ENCODE measurements at places on chromosomes 12 and 14.
A peak's percentile ranks its signal among the peaks of the same experiment; 100 is the strongest.

DNA sequence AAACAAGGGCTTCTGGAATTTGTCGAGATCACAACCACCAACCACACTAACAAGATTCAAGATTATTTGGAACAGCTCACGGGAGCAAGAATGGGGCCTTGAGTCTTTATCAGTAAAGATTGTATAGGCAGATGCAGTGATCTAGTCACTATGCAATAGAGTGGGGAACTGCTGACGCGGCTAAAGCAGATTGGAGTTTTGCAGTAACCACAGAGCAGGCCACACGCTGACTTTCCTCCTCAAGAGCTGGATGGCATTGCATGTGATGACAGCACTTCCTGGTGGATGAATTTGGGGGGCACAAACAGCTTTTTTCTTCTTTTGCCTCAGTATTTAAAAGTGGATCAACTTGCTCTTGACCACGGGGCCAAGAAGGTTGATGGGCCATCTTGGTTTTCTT lies 46.0 kb downstream of the KCNK13 start:
- no peak for DNase-seq

- peak; percentile 49 for DNase-seq
Measured at GRCh38 chr12:104695453-104696148, 238.9 kb downstream of the CHST11 start.

- DNase-seq = no peak
Measured at GRCh38 chr14:98259881-98260280, 1012.1 kb downstream of the BCL11B start.

- DNase-seq = no peak
Measured at GRCh38 chr14:56945291-56945690, 135.0 kb upstream of the OTX2 start.

DNA sequence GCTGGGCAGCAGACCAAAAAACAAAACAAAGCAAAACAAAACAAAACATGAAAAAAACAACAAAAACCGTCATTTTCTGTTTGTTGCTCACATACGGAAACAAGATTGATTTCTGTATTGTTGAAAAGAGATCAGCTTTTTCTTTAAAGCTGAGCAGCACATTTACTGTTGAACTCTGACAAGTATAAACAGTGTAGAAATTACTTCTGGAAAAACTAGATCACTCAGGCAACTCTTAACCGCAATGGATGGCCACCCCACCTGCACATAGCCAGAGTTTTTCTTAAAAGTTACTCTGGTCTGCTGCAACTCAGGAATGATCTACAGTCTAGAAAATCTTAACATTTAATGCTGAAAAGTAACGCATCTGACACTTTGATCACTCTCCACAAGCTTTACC lies 80.9 kb downstream of the PPM1H start:
- no peak for DNase-seq

GRCh38 chr14:61202124-61202523 lies 79.0 kb downstream of the TMEM30B start:
- DNase-seq = no peak

DNA sequence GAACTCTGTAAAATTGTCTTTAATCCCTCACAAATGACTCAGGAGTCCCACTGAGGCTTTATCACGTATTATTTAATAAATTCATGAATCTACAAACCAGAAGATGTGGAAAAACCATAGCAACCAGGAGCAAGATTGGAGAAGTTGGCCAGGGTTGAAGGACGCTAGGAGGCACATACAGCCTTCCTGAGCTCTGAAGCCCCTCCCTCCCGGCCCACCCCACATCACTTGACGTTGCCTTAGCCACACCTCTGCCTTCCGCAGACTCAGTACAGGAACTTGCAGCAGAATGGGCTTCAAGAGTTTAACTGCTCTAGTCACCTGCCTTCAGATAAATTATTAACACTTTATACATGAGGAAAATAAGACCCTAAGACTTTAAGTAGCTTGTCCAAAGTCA lies 33.9 kb downstream of the SLC35F4 start:
- DNase-seq = no peak

- no peak for DNase-seq
Measured at GRCh38 chr12:123937707-123938591, 34.7 kb downstream of the CCDC92 start.

DNA sequence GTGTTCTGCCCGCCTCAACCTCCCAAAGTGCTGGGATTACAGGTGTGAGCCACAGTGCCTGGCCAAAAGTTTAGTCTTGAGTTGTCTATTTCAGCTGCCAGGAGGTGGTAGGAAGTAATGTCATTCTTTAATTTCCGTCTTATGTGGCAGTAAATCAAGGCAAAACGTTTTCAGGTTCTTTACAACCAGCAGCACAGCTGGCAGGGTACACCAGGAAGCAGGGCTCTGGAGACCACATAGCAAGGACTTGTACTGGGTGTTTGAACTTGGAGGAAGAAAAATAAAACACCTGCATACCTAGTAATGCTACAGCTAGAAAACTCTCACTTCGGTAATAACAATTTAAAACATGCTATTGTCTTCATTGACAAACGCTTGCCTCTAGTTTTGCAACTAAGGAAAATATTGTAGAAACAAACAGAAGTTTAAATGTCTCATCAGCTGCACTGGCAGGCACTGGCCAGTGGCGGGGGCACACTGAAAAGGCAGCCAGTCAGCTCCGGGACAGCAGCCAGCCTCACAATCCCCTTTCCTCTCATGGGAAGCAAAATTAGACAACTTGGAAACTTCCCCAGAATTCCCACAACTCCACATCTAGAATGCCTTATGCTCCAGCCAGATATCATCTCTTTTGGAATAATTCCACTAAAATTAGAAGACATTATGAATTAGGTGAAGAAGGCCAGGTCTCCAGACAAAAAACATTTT lies 72.2 kb downstream of the CLIP1 start:
- peak; percentile 24 for DNase-seq

DNA sequence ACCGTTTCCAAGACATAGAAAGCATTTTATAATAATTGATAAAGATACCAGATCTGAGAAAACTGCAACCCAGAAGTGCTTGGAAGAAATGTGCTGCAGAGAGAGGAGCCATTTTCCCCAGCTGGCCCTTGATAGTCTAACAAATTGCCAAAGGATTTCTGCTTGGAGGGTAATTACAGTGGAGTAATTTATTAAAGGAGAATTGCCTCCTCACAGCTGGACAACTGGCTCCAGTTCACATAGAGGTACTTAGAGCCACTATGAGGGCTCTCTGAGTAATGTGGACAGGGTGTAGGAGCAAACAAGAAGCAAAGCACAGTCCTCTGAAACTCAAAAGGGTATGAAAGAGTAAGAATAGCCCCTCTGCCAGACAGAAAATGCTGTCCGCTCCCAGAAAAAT lies 335.6 kb downstream of the SYT1 start:
- no peak for DNase-seq

DNA sequence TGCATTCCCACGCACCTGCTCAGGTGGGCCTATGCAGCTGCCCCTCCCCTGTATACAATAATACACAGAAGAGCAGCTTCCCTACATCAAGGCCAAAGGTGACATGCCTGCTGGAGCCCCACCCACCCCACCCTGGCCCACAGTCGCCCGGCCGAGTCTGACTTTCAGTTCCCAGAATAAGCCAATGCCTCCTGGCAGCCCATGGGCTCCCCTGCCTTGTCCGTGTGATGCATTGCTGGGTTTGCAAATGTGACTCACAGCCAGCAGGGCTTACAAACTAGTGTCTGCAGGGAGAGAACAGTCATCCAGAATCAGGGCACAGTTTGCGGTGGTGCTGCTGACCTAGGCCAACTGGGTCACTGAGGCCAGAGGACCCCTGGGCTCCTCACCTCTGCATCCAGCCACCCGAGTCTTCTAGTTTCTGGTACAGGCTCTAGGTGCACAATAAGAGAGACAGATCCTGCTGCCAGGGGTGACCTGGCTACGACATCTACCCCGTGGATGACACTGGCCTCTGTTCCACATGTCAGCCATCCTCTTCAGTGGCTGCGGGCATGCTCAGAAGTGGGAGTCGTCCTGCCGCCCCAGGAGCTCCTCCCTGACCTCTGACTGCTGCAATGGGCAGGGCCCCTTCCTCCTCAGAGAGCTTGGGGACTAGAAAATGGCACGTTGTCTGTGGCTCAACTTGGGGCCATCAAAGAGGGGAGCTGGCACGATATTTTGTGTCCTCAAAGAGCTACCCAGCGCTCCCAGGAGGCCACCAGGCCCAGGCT lies 84.5 kb downstream of the CHGA start:
- peak; percentile 89 for DNase-seq

- DNase-seq = no peak
Measured at GRCh38 chr12:122195405-122195804, 8.1 kb upstream of the B3GNT4 start.

DNA sequence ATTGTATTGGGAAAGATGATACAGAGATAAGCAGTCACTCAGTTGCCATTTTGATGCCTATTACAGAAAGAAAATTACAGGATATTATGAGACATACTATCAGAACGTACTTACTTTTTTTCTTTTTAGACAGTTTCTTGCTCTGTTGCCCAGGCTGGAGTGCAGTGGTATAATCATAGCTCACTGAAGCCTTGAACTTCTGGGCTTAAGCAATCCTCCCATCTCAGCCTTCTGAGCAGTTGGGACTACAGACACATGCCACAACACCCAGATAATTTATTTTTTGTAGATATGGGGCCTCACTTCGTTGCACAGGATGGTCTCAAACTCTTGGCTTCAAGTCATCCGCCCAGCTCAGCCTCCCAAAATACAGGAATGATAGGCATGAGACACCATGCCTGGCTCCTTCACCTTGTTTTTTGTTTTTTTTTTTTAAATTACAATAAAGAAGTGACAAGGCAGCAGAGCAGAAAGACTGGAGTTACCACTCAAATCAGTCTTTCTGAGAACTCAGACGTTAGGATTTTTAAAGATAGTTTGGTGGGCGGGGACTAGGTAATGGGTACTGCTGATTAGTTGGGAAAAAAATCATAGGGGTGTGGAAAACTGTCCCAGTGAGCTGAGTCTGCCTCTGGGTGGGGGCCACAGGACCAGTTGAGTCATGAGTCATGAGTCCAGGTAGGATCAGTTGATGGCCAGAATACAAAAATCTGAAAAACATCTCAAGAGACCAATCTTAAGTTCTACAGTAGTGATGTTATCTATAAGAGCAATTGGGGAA lies 11.5 kb upstream of the CPM start:
- DNase-seq = no peak

DNA sequence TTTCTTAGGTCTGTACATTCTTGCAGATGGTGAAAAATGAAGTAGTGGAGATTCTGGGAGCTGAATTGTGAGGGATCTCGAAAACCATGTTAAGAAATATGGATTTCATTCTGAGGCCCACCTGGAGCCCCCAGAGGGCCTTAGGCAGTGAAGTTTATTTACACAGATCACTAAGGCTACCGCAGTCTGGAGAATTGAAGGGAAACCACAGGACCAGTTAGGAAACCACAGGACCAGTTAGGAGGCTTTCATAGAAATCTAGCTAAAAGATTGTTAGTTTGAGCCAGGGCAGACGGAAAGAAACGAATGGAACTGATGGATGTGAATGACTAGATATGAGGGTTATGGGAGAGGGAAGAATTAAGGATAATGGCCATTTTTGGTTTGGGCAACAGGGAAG lies 7.2 kb downstream of the CBLN3 start:
- no peak for DNase-seq

DNA sequence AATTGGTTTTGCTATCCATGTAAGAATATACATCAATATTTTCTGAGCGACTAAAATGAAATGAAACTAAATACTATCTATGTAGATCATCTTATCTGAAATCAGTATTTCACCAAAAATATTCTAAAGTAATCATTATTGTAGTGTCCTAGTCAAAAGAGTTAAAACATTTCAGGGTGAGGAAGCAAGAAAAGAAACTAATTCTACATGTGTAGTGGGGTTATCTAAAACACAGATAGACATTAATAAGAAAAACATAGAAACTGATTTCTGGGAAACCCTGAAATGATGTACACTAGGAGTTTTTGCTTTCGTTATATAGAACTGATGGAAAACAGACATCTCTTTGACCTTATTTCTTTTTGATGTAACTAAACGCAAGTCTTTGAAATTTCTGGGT lies 257.9 kb downstream of the SSPN start:
- DNase-seq = no peak

DNA sequence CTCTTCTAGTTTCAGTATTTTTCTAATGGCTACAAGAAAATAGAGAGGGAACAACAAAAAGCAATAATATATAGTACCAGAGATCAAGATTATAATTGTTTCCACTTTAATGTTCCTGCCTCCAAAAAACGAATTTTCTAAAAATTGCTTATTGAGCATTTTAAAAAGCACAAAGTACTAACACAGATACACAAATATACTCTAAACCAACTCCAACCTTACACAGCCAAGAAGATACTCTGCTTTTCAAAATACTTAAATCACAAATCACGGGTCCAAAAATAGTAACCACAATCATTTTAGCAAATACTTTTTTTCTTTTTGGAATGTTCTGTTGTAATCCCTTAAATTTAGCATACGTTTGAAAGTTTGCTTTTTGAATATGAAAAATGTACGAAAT lies 2.0 kb downstream of the YAF2 start:
- peak; percentile 26 for DNase-seq

DNA sequence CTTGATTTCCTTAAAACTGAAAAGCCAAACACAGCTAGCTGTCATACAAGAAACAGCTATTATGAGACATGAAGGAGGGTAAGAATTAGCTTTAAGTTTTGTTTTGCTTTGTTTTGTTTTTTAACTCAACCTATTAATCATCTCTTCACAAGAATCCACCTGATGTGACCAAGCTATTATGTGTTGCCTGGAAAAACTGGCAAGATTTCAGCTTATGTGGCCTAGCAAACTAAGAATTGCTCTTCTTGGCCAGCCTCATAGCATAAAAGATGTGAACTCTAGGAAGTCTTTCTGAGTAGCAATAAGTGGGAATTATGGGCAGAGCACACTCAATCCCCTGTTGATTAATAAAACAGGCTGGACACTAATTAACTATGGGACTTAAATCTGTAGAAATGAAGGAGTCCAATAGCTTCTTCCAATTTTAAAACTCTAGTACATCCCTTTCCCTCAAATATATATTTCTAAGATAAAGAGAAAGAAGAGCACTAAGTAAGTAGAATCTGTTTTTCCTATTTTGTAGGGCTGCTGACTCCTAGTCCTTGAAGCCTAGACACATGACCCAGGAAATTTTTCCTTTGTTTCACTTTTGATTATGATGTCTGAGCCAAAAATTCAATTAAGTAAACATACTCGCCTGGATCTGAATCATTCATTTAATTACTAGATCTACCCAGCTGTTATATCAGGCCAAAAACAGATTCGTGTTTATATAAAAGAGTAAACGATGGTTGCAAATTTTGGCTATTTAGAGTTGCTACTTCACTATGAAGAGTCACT lies 75.7 kb downstream of the GTF2A1 start:
- no peak for DNase-seq

All from hepatic stellate cell (primary cell).